ENCODE measurements at places on chromosomes 11 and 22. TPM values are rescaled to one million over a fixed set of nuclear protein-coding genes. Genes with fewer than 3 reads are reported as not detected.

DNA sequence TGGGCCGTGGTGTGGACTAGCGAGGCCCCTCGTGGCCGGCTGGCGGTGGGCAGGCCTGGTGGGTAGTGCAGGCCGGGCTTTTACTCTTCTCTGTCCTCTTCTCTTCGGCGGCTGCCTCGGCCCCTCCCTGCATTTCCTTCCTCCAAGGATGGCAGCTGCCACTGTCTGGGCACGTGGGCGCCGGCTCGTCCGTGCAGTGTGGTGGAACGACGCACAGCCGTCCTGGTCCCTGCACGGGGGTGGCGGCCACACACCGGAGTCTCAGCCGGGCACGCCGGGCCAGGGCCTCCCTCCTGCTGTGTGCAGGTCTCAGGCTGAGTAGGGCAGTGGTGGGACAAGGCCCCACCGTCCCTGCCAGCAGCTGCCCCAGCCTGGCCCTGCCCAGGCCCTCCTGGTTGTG, 37.7 kb downstream of the MOB2 start:
- no peak for DNase-seq

DNA sequence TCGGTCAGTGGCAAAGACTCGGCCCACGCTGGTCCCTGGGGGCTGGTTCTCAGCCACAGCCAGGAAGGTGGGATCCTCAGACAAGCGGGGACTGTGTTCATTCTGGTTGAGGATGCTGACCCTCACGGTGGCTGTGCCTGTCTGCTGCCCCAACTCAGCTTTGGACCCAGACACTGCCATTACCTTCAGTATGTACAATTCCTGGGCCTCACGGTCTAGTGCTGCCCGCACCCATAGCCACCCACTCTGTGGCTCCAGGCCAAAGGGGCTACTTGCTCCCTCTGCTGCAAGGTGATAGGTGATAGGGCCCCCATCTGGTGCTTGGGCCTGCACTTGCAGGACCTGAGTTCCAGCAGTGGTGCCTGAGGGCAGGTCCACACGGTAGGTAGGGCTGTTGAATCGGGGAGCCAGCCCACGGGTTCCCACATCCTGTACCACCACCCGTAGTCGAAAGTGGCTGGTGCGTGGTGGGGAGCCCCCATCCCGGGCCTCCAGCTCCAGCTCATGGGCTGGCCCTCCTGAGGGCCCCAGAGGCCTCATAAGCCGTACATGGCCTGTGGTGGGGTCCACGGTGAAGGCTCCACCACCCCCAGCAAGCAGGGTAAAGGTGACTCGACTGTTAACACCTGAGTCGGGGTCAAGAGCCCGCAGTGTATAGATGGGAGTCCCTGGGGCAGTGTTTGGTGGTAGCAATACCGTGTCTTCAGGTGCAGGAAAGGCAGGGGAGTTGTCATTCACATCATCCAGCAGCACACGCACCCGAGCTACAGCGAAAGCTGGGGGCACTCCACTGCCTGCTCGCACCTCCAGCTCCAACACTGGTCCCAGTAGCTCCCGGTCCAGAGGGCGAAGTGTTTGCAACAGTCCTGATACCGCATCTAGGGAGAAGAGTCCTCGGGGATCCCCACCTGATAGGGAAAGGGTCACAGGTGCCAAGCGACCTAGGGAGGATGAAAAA, 13.2 kb upstream of the TPP1 start:
- DNase-seq, result no peak

DNA sequence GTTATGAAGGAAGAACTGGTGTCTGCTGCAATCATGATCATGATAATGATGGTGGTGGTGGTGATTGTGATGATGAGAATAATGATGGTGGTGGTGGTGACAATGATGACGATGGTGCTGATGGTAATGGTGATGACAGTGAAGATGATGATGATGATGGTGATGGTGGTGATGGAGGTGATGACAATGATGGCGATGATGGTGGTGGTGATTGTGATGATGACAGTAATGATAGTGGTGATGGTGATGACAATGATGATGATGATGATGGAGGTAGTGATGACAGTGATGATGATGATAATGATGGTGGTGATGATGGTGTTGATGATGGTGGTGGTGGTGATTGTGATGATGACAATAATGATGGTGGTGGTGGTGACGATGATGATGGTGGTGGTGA, 52.8 kb upstream of the ANO1 start:
- no peak for DNase-seq

DNA sequence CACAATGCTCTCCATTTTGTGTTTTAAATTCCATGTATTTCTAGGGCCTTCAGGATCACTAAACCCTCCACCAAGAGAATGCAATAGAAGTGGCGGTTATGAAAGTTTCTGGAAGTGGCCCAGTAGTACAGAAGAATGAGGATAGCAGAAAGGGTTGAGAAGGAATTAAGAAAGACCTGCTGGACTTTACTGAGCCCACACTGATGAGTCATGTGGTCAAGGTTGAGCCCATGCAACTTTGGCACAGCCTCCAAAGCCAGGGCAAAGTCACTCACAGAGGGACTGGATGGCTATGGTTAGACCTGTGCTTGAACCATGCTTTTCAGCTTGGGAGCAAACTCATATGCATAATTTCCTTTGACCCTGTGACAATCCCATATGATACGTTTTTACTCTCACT, 102.9 kb upstream of the PLET1 start:
- no peak for DNase-seq

DNA sequence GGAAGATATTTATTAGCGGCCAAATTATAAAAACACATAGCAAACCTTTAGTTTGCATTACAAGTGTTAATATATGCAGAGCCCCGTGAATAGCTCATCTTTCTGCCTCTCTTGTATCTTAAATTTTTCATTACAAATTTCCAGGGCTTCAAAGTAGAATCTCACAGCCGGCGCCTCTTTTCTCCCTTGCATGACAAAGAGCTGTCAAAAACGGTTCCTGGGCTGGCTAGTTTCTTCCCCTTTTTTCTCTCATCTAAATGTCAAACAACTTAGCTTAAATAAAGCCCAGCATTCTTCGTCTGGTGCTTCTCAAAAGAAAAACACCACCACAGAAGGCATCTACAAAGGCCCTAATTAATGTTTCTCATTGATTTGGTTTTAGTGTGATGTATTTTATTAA, 253.0 kb downstream of the INSC start:
- DNase-seq, result no peak

DNA sequence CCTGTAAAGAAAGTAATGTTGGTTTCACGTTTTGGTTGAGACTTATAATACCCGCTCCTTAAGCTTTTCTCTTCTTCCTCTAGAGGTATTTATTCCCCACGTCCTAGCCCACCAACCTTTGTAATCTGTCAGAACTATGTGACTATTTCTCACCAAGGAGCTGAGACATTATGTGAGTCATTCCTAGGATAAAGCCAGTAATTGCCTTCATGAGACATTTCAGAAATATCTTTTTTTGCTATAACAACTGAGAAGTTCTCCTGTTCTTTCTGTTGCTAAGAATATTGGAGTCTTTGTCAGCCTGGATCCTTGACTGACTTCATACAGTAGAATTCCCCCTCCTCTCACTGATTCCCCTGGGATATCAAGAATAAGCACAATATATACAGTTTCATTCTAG, 1497.0 kb upstream of the TENM4 start:
- DNase-seq, result no peak

GRCh38 chr11:22800482-22800881, 29.1 kb downstream of the SVIP start:
- DNase-seq, result no peak

- DNase-seq, result no peak
These were observed 45.6 kb downstream of the SMCO4 start for GRCh38 chr11:93497596-93497995.

SCGB1C1 gene
- not detected for polyA plus RNA-seq

COMMD9 gene
- polyA plus RNA-seq, result 64.3 TPM

KRTAP5-11 gene
- not detected for polyA plus RNA-seq

Measured in hindlimb muscle (tissue), 1 donor.